ENCODE measurements at places on chromosomes 7 and 10.

DNA sequence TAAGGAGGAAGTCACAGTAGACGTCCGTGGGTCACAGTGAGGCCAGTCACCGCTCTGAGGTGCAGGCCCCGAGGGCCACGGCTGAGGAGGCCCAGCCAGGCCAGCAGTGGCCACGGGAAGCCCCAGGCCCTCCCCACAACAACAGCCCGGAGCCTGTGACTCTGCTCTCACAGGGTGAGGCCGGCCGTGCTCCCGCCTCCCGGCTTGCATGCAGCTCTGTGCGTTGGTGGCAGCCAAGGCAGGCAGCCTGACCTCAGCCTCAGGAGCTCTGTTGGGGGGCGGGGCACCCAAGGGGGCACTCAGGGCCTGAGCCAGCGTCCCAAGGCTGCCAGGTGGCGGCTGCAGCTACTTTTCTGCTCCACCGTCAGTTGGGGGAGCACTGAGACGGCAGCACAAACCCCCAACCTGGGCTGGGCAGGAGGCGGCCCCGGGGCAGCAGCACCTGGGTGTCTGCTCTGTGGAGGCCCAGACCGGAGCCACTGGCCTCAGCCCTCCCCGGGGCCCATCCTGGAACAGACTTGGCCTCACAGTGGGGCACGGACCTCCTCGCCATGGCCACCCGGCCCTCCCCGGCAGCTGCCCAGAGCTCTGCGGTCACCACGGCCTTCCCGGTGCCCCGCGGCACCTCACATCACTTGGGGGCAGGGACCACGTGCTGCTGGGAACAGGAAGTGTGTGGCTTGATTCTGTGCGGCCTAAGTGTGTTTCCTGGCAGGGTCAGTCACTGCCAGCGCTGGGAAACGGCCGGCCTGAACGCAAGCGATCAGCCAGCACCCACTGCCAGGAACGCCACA is 13.3 kb downstream of the CYP2W1 start:
- DNase-seq, result no peak

DNA sequence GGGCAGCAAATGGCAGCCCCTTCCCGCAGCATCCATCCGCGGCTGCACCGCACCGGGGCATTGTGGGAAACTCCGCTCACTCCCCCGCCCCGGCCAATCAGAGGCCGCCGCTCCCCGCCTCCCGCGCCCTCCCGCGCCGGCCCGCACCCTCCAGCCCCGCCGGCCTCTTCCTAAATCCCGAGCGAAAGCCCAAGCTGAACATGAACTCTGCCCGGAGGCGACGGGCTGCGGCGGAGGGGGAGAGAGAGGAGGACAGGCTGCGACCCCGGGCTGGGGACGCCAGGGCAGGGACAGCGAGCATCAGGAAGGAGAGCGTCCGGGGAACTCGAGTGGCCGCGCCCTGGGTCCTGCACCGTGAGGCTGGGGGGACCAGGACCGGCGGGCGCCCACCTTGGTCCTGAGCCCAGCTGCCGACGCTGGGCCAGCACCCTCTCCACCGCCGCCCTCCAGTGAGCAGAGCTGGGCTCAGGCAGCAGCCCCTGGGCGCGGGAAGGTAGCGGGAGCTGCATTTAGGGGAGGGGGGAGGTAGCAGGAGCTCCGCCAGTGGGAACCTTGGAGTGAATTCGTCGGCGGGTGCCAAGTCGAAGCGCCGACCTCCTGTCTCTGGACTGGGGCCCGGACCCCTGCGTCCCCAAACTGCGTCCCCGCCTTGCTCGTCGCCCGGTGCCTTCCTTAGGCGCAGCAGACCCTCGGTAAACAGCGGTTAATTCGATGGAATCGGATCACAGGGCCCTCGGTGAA is at the start of gene DGKI:
DGKI (minus strand) TSS at position 148 of the 741 bp plus-strand sequence.
- no peak for DNase-seq

DNA sequence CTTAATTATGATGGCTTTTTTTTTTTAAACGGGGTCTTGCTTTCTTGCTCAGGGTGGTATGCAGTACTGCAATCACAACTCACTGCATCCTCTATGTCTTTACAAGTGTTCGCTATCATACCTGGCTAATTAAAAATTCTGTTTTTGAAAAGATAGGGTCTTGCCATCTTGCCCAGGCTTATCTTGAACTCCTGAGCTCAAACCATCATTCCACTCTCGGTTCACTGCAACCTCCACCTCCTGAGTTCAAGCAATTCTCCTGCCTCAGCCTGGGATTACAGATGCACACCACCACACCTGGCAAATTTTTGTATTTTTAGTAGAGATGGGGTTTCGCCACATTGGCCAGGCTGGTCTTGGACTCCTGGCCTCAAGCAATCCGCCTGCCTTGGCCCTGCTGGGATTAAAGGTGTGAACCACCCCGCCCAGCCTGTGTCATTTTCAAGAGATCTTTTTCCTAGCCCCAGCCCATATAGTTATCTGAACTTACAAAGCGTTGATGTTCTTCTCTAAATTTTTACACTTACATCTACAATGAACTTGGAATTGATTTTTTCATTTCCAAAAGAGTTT is 6.0 kb downstream of the HNRNPF start:
- DNase-seq, result no peak

- no peak for DNase-seq
These were observed 103.2 kb downstream of the ADCY1 start for GRCh38 chr7:45677311-45677900.

GRCh38 chr10:69574571-69574978 is 1.4 kb upstream of the NEUROG3 start:
- DNase-seq, result no peak

GRCh38 chr7:24604630-24605029 is 31.4 kb downstream of the PALS2 start:
- DNase-seq, result no peak

DNA sequence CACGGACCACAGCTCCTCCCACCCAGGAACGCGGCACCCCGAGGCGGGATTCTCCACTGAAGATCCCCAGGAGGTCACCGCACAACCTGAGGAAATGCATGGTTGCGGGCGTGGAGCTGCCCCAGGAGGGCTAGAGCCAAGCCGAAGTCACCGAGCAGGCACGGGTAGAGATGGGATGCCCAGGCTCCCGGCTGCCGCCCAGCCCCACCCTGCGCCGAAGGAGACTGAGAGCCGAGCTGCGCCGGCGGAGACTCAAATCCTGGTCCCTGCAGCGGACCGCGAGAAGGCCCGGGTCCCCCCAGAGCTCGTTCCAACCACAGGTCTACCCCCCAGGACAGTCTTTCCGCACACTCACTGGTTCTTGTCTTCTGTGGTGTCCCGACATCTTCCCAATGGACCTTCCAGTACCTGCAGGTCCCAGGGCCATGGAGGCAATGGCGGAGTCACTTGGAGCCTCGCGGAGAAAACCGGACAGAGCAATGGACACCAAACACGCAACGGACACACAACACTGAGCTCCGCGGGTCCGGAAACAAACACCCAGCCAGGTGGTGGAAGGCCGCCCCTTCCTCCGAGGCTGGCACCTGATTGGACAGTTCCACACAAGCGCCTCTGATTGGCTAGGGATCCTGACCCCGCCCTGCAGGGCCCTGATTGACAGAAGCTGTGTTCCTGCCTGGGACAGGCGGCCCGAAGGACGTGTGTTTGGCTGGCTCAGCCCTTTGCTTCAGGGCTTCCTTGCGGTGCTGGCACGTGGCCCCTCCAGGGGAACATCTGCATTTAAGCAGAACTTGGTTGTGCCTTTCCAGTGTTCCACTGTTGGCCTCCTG is 331.9 kb upstream of the NUPR2 start:
- no peak for DNase-seq

DNA sequence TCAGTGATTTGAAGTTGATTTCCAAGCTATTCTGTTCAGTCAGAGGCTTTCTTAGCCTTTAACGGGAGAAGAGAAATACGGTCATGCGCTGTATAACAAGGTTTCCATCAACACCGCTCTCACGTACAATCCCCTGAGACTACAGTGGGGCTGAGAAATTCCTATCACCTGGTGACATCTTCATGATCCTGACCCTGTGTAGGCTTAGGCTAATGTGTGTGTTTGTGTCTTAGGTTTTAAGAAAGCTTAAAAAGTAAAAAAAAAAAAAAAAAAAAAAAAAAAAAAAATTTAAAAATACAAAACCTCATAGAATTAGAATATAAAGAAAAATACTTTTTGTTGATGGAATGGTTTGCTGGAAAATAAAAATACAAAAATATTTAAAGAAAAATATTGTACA is 1.8 kb downstream of the ZNF862 start:
- DNase-seq, result no peak

DNA sequence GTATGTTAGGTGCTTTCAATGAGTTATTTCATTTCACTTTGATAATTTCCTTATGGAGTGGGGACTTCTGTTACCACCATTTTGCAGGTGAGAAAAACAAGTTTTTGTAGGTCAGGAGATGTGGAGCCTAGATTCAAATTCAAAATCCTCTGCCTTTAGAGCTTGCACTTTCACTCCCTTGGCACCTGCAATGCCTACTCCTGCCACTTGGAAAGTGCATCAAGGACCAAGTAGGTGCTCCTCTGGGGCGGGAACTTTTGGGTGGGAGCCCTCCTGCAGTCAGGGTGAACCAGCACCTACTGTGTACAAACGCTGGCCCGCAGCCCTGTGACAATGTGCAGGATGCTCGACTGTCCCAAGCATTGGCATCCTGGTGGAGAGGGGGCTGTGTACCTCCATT is 199.0 kb downstream of the EMX2 start:
- DNase-seq, result no peak

- no peak for DNase-seq
These were observed 28.9 kb upstream of the EZH2 start for GRCh38 chr7:148912758-148913541.

GRCh38 chr7:157139810-157140510 is 1.2 kb downstream of the UBE3C start:
- DNase-seq, result no peak

DNA sequence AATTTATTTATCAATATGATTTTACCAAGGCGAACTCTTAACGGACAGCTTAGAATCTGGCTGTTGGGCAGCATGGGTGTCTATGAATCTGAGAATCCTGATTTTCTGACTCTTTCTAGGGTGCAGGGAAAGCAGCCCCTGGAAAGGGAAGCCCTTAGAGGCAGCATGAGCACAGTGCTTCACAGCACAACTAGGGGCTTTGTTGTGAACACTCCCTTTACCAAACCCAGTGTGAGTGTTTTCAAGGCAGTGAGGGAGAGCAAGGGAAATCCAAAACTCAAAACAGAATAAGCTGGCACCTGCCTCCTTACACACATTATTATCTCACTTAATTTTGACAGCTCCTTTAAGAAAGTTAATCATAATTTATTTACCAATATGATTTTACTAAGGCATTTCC is 116.3 kb upstream of the CSTF2T start:
- no peak for DNase-seq

- no peak for DNase-seq
These were observed 7.6 kb upstream of the TMEM236 start for GRCh38 chr10:17744341-17744861.

- no peak for DNase-seq
These were observed 131.5 kb upstream of the LAMB4 start for GRCh38 chr7:108261560-108262255.

DNA sequence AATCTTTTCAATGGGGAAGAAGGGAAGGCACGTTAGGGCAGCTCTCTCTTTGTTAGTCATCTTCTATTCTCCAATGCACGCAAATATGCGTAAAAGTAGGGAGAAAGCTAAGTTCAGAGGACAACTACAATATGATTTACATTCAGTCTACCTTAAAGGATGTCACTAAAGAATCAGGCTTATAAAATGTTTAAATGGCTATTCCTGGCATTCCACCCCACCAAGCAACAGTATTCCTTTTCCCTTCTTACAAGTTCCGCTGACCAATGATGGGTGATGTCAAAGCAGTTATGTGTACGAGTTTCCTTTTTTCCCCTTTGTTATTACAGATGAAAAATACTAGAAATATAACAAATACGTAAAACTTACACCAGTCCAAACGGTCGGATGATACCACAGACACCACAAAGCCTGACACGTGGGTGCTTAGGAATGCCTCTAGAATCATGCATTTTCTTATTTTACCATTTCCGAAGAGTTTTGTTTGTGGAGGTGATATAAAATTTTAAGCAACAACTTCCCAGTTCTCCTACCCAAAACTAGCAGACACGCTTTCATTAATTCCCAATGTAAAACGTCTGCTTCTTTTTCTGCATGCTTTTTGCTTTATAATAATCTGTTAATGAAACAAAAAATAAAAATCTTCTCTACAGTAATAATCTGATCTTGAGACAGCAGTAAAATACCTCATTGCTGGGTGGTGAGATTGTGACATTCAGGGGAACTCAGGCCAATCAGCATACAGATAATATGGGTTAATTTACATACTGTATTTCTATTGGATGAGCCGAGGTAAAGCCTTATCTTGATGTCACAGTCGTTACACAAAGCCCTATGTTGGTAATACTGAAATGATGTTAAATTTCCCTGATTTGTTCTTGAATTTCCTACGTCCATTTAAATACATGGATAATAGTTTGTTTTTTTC is 708 bp upstream of the GPR85 start:
- peak; percentile 9 for DNase-seq

DNA sequence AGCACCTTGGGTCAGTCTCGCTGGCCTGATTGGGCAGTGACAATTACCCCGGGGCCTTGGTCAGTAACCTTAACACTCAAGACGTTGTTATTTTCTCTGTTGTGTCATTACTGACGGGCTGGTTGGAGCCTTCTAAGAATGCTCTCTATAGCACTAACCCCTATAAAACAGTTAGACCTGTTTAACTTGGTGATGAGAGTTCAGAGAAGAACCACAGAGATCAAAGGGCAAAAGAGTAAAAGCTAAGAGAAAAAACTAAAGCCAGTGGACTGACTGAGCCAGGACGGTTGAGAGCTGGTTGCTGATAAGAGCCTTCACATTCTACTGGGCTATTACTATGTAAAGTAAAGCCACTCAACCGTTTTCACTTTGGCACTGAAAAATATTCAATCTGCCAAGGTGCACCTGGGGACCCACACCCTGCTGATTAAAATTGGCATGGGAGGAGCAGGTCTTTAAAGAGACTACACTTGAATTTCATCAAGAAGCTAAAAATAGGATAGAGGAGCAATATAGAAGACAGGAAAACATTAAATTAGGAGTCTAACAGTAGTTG is 13.6 kb upstream of the ITGB1 start:
- DNase-seq, result no peak

DNA sequence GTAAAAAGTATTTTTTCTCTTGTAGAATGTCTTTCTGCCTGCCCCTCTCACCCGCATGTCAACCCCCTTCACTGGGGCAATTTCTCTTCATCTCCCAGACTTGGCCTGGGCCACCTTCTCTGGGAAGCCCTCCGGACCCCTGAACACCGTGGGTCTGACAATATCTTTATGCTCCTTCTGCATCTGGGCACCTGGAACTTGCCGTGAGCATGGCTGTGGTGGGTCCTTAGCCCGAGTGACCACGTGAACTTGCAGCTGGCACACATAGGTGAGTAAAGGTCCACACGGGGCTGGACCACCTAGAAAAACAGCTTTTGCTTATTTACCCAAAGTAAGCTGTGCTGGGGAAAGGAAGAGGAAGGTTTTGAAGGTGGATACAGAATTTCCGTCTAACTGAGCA is 600.2 kb downstream of the DNAJB6 start:
- DNase-seq, result no peak

GRCh38 chr7:110983822-110984456 is 107.0 kb upstream of the LRRN3 start:
- DNase-seq, result no peak

All from keratinocyte (primary cell).